ENCODE measurements at places on chromosomes 12 and 14.

DNA sequence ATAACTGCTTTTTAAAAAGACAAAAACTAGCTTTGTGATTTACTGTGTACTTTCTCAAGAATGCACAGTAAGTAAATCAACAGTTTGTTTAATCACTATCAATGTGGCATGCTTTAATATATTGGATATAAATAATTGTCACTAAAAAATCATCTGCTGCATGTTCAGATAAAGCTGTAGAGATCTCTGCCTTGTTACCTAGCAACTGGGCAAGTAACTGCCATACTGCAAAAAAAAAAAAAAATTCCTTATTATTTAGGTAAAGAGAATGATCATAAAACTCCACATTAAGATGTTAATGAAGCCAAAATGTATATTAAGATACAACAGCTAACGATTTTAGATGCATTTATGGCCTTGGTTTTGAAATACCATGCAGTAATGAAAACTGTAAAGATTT, 237.4 kb downstream of the APAF1 start:
- no peak for DNase-seq

DNA sequence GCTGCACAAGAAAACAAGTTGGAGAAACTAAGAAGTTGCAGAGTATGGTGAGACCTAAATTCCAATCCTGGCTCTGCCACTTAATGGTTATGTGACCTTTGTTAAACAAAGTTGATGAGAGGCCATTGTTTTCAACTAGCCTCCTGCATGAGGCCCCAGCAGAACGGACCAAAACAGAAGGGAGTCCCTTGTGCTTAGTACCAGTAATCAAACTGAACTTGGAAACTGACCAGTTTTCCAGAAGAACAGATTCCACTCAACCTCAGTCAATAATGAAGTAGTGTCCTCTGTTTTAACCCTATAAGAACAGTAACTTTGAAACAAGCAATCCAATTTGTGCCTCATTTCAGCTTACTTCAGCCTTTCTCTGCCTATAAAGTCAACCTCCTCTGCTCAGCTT, 69.9 kb downstream of the C12orf56 start:
- no peak for DNase-seq

DNA sequence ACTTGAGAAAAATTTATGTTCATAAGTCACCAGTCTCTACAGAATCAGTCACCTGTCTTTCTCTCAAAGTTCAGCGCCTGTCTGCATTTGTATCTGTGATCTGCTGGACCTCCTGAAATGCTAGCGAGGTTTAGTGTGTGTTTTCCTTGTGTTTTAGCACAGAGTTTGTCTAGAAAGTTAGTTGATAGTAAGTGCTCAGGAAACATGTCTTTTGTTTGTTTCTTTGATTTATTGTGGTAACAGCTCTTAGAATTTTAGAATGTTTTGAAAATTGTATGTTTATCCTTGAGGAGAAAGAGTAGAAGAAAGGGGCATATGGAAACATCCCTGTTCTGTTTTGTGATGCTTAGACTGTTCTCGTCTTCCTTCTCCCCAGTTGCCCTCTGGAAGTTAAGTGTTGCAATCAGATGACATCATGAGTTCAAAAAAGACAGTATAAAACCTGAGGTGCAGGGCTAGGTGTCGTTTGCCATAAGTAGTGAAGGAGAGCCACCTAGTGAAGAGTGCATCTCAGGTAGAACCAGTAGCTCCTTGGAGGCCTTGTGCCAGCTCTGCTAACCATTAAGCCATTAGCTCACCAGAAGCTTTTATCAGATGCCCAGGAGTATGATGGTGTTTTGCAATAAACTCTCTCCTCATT, 44.8 kb downstream of the FBXW8 start:
- DNase-seq = no peak

- no peak for DNase-seq
Observed at GRCh38 chr14:103613517-103613916, 15.5 kb upstream of the KLC1 start.

DNA sequence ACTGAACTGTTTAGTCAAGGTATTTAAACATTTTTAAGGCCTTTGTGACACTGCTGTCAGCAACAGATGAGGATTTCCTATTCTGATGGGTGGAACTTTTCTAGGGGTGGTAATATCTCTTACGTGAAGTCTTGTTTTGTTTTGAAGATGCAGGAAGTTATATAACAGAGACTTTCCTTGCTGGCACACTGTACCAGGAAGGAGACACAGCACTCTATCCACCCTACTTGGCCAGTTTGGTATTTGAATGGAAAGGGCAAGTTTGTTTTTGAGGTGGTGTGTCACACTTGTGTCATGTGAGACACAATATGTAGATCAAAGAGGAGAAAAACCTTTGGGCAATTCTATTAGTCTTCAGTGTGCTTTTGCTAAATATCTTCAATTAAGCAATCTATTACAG, 51.6 kb upstream of the SRP54 start:
- DNase-seq = peak; percentile 17
